Esophagus squamous epithelium (tissue), 5 donors: ENCODE measurements at places on chromosomes 7 and 10. TPM values are rescaled to one million over a fixed set of nuclear protein-coding genes. Genes with fewer than 3 reads are reported as not detected.

The MRLN gene
- total RNA-seq = not detected

GRCh38 chr10:31977440-31978155, 49.0 kb upstream of the ARHGAP12 start:
- DNase-seq = no peak

DNA sequence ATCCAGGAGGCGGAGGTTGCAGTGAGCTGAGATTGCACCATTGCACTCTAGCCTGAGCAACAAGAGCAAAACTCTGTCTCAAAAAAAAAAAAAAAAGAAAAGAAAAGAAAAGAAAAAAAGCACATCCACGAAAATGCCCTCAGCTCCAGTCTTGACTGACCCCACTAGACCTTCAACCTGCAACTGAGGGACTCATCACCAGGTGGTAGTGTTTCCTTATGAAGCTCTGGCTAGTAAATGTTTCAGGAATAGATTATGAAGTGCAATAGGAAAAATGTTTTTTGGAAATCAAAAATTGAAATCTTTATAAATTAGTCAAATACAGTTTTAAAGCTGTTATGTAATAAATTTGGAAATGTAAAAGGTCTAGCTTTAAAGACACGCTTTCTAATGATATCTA, 22.4 kb downstream of the TLL2 start:
- DNase-seq = no peak

The PLEKHS1 gene
- total RNA-seq = not detected

GRCh38 chr7:40482845-40483244, 348.0 kb downstream of the SUGCT start:
- DNase-seq = no peak

The DAGLB gene
- 10.8 TPM for total RNA-seq

GRCh38 chr7:44330331-44330730, 4.9 kb upstream of the CAMK2B start:
- no peak for DNase-seq

DNA sequence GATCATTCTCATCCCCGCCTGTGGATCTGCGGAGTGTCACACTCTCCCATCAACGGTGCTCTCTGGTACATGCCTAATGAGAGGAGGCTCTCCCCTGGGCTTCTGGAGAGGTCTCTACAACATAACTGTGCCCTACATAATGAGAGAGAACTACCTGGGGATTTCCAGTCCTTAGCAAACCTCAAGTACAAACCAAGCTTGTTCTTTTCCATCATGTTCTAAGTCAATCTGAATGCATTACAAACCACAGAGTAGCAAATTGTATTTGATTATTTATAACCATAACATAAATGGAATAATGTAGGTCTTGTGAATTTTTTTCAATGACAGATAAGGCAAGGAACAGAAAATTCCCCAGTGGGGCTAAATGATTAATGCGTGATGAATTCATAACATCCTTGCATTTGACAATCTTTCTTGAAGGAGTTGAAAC, 412.4 kb upstream of the NRP1 start:
- no peak for DNase-seq

DNA sequence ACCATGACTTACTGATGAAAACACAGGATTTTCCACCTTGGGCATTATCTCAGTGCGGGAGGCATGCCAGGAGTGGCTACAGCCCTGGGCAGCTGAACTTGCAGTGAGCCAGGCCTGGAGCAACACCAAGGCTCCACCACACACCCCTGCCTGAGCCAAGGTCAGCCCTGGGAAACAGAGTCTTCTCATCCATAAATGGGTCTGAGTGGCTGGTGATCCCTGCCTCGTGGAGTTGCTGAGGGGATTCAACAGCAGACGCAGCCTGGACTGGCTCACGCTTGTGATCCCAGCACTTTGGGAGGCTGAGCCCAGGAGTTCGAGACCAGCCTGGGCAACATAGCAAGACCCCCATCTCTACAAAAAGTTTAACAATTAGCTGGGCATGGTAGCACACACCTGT, 32.2 kb downstream of the SPOCK2 start:
- DNase-seq = no peak

DNA sequence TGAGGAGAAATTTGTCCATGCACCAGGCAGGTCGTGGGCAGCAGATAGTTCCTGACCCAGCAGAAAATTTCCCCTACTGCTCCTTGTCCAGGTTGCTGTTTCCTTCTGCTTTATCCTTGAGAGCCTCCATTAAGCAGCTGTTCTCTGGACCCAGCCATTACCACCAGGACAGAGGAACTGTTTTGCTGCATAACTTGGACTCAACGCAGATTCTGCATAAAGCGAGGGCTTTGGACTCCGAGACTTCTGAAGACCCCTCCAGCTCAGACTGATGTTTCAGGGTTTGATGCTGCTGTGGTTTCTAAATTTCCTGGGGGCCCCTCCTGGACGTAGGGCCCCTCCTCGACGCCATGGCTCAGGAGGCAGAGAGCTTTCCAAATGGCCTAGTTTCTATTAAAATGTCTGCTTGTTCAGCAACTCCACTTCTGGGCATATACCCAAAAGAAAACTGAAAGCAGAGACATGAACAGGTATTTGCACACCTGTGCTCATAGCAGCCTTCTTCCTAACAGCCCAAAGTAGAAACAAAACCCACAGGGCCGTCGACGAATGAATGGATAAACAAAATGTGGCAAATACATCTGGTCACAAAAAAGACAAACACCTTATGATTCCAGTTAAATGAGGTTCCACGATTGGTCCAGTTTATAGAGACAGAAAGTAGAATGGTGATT, 28.3 kb upstream of the LMTK2 start:
- no peak for DNase-seq

The OR9A2 gene
- not detected for total RNA-seq
